AG04449 (cell line): ENCODE measurements at places on chromosomes 7 and 10.

DNA sequence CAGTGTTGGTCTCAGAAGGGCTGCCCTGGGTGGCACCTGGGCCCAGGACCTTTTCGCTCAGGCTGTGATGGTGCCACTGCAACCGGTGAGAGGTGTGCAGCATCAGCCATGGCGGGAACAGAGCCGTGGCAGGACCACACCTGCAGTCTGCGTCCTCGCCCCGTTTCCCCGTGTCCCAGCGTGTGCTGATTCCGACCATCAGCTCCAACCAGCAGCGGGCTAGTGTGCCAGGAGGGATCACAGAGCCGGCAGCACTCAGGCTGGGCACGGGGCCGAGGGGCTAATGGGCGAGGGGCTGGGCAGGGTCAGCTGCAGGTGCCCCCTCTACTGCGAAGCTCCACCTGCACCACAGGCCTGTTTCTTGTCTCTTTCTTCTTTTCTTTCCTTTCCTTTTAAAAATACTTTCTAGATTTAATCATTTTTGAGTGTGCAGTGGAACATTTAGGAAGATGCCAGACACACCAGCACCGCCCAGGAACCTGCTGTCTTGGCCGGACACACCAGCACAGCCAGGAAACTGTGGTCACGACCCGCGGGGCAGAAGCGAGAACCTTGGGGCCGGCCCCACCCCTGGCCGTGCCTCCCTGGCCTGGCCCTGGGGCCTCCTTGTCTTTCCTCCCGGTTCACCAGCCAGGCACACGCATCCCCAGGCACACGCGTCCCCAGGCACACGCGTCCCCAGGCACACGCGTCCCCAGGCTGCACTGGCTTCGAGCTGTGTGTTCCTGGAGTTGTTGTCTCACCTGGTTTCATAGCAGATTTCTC is 34.6 kb downstream of the ADGRA1 start:
- DNase-seq = no peak

DNA sequence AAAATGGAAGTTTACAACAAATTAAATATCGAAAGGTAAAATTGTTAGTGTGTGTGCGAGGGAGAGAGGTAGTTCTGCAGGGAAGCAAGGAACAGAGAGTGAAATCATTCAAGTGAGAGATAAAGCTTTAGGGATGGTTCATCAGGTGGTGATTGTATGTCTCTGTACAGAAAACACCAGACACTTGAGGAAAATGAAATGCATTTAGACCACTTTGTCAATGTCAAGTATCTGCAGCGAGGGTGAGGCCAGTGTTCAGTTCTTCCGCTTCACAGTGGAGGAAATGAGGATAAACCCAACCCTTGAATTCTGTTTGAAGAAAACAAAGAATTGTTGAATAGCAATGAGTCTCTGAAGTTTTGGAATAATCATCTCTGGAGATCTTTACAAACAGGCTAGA is 14.4 kb upstream of the ITGB1 start:
- no peak for DNase-seq

- peak; percentile 67 for DNase-seq
These were observed 15.2 kb upstream of the CDCA7L start for GRCh38 chr7:21960922-21961321.

GRCh38 chr10:120318862-120319261 is 138.2 kb upstream of the PLPP4 start:
- DNase-seq = no peak

GRCh38 chr7:15681631-15682030 is 4.9 kb downstream of the MEOX2 start:
- DNase-seq = no peak

GRCh38 chr10:61662794-61663259 is at the start of gene CABCOCO1:
Gene CABCOCO1, plus strand, starts transcription at chr10:61662929. Its CDS starts 44 bp downstream, at chr10:61662973.
- DNase-seq = no peak

DNA sequence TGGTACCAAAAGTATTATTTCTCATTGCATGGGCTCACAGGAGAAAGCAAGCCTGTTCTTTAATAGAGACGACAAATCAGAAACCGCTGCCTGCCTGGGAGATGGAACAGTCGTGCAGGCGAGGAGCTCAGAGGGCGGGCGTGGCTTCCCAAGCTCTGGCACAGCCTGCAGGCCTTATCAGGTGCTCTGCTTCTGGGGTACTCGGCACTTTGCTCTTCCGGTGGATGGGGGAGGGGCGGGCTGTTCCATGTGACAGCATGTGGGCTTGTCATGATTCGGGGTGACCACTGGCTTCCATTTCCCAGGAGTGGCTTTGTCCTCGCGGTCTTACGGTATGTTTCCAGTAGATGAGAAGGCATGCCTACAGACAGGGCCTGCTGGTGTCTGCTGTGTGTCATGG is 228.6 kb downstream of the MGMT start:
- DNase-seq = no peak

- no peak for DNase-seq
These were observed 4.8 kb downstream of the ADCK2 start for GRCh38 chr7:140677496-140677895.

DNA sequence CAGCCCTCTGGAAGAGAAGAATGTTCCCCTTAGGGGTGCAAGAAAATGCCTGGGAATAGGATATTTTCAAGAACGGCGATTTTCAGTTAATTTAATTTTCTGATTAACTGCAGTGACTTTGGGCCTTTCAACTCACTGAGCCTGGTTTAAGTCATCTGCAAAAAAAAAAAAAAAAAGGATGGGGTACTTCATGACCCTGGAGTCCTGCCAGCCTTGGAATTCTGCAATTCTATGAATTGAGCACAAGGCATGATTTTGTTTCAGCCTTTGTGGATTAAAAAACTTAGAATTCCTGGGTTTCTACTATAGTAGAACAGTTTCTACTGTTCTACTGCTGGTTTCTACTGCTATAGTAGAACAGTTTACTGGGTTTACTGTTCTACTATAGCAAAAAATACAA is 58.3 kb upstream of the CALD1 start:
- no peak for DNase-seq

DNA sequence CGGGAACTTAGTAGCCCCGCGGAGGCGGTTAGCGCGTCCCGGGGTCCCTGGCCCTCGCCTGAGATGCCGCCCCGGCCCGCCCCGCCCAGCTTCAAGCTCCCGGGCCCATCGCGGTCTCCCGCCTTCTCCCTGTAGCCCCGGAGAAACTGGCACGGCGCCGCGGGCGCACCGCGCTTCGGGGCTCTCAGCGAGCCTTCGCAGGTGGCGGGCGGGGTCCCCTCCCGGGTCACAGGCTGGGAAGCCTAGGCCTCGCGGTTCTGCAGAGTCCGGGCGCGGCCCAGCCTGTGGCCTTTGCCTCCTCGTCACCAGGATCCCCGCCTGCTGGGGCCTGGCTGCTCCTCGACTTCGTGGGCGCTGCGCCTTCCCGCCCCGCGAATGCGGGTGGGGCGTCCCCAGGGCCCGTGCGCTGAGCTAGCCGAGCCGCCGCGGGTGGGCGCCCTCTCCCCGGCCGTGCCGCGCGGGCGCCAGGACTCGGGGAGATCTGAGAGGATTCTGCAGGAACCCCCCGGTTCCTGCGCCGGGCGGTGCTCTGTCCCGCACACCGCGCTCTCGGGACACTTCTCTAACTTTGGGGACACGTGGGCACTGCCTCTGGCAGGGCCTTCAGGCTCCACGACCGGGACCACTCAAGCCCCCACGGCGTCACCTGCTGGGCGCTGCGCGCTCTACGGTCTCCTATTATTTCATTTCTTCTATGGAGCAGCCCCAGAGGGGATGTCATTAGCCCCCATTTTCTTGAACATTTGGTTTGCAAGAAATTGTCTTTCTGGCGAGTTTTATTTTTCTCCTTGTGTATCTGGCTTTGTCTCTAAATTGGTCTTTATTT is 682 bp upstream of the RGS10 start:
- DNase-seq = no peak

- no peak for DNase-seq
These were observed 4.5 kb downstream of the FAM180A start for GRCh38 chr7:135743907-135744731.

DNA sequence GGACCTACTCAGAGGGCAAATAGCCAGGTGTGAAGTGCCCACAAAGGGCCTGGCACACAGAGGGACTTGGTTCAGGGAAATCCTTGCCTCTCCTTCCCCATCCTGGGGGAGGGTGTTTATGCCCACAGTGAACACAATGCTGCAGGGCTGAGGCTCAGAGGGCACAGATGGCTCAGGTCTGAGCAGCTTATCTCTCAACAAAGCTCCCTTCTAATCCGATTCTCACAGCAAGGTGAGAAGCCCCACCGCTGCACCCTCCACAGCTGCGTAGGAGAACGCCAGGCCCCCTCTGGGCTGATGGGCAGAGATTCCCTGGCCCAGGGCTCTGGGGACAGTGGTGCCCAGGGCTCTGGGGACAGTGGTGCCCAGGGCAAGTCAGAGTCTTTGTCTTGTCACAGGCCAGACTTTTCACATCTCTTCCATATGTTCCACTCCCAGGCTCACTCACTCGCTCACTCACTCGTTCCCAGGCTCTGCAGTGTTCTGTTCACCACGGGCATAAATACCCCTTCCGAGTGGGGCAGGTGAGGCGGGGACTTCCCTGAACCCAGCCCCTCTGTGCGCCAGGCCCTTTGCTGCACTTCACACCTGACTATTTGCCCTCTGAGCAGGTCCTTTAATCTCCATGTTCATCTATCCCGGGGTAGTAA is 8.7 kb upstream of the CDHR1 start:
- no peak for DNase-seq

GRCh38 chr7:36871863-36872262 is 147.6 kb upstream of the AOAH start:
- no peak for DNase-seq

GRCh38 chr7:132256721-132257212 is 319.5 kb downstream of the PLXNA4 start:
- no peak for DNase-seq

- DNase-seq = no peak
These were observed 9.0 kb upstream of the ARMS2 start for GRCh38 chr10:122445469-122445868.

GRCh38 chr10:113733635-113734034 is 17.8 kb upstream of the PLEKHS1 start:
- DNase-seq = no peak

DNA sequence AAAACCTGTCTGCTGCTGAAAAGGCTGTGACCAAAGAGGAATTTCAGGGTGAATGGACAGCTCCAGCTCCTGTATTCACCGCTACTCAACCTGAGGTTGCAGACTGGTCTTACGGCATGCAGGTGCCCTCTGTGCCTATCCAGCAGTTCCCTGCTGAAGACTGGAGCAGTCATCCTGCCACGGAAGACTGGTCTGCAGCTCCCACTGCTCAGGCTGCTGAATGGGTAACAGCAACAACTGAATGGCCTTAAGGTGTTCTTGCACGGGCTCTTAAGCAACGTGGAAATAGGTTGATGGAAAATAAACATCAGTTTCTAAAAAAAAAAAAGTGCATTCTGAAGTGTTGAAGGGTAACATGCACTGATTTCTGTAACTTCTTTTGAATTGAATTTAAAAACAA is 82.3 kb downstream of the DAGLB start:
- no peak for DNase-seq

DNA sequence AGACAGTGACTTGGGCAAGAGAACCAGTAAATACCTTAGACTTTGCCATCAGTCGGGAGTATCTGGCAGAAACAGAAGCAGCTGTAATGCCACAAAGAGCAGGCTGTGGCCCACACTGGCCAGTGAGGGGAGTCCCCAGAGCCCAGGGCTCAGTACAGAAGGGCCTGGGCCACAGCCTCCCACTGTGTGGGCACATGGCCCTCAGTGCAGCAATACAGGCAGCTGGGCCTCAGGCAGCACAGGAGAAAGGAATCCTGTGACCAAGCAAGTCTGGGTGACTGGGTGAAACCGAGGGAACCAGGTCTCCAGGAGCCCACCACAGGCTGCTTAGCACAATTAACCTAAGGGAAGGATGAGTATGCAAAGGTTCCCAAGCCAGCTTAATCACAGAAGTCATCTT is 14.0 kb downstream of the WDR91 start:
- DNase-seq = no peak

GRCh38 chr7:45177801-45178200 is 20.2 kb downstream of the RAMP3 start:
- DNase-seq = no peak

GRCh38 chr10:3151889-3152565 is 20.6 kb downstream of the PITRM1 start:
- DNase-seq = no peak

DNA sequence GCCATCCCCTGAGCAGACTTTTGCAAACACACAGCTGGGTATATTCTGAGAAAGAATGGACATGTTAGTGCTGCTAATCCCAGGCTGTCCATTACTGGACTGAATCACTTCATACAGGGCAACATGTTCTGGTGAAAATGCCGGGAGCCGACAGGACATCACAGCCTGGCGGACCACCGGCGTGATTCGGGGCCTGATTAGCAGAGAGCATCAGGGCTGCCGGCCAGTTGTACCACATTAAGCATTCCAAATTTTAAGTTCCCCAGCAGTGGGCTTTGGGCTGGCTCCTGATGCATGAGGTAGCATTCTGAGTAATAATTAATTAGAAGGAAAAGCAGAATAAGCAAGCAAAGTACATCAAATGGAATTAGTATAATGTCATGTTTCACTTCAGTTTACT is 229.0 kb downstream of the GRID1 start:
- DNase-seq = no peak

GRCh38 chr7:108001764-108002725 is 916 bp downstream of the LAMB1 start:
- no peak for DNase-seq

DNA sequence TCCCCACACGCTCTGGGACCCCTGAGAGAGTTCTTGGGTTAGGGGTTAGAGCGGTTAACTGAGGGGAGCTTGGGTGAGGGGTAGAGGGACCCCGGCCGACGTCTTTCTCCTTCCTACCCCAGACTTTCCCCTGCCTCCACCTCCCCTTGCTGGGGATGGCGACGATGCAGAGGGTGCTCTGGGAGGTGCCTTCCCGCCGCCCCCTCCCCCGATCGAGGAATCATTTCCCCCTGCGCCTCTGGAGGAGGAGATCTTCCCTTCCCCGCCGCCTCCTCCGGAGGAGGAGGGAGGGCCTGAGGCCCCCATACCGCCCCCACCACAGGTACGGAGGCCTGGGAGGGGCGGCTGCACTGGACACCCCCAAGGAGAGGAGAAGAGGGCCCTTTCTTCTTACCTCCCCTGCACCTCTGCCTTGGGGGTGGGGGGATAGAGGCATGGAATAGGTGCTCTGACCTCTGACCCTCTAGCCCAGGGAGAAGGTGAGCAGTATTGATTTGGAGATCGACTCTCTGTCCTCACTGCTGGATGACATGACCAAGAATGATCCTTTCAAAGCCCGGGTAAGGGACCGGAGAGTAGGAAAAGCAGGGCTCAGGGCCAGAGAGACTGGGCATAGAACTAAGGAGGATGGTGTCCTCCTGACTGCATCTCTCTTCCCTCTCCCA is 1.1 kb downstream of the ZYX start:
- no peak for DNase-seq

GRCh38 chr10:971150-971542 is 17.1 kb upstream of the GTPBP4 start:
- DNase-seq = no peak

DNA sequence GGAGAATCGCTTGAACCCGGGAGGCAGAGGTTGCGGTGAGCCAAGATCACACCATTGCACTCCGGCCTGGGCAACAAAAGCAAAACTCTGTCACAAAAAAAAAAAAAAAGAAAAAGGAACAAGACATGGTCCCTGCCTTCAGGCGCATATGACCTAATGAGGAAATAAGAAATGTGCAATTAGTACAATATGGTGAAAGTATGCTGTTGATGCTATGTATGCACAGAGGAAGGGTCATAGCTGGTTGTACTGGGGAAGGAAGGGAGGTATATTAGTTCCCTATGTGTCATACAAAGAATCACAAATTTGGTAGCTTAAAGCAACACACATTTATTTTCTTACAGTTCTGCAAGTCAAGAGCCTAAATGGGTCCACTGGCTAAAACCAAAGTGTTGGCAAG is 97.8 kb upstream of the MPP7 start:
- DNase-seq = no peak
